ENCODE measurements at places on chromosomes 4 and X.

DNA sequence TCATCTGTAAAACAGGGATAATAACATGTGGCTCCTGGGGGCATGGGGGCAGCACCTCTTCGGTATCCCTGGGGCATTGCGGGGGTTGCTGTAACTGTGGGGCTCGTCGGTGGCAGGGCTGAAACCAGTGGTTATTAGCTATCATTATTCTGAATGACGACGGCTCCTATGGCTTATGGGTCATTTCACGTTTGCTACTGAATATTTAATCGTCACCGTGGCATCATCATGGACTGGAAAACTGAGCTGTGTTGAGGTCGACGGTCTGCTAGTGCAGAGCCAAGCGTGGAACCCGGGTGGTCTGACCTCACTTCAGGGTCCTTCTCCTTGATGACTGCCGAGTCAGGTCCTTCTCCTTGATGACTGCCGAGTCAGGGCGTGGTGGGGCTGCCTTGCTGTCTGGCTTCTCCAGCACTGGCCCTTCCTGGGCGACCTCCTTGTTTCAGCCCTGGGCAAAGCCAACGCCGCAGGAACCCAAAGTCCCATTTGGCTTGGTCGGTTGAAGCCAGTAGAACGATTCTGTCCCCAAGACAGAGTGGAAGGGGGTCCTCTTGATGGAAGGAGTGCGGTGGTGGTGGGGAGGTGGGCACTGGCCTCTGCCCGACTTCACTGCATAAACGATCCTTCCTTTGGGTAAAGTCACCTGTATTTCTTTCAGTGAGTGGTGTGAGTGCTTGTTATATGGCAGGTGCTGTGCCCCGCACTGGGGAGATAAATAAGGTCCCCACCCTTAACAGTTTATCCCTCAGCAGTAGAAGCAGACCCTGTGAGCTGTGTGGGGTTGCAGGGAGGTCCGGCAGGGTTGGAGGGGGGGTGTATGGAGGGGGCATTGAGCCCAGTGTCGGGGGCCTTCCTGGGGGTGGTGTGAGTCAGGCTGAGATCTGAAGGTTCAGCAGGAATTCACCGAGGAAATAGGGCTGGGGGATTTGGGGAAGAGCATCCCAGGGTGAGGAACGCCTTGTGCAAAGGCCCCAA lies 40.8 kb downstream of the PSAPL1 start:
- DNase-seq, result no peak

GRCh38 chr4:170090352-170091052 lies 746 bp upstream of the AADAT start:
- no peak for DNase-seq

DNA sequence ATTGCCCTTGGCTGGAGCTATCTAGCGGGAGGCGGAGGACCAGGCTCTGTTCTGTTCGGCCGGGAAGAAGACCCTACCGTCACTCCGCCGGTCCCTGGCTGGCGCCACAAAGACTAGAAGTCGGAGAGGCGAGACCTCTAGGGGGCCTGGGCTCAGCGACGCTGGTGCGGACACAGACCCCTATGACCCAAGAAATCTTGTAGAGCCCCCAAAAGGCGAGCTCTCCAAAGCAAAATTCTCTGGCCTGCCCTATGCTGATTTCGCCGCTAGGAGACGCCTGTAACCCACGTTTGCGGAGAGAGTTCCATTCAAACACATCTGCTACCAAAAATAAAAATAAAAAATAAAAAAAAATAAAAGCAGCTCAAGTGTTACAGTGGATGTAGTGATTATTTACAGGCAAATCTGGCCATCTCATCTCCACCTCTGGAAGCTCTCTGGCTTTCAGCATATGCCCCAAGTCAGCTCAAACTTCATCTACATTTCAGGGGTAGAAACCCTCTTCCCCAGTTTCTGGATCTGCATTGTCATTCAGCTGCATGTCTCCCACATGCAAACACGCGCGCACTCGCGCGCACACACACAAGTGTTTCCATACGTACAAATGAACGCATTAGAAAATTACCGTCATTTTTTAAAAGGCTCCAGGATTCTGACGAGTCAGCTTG lies 2.4 kb upstream of the PCDH10 start:
- DNase-seq, result peak; percentile 45

DNA sequence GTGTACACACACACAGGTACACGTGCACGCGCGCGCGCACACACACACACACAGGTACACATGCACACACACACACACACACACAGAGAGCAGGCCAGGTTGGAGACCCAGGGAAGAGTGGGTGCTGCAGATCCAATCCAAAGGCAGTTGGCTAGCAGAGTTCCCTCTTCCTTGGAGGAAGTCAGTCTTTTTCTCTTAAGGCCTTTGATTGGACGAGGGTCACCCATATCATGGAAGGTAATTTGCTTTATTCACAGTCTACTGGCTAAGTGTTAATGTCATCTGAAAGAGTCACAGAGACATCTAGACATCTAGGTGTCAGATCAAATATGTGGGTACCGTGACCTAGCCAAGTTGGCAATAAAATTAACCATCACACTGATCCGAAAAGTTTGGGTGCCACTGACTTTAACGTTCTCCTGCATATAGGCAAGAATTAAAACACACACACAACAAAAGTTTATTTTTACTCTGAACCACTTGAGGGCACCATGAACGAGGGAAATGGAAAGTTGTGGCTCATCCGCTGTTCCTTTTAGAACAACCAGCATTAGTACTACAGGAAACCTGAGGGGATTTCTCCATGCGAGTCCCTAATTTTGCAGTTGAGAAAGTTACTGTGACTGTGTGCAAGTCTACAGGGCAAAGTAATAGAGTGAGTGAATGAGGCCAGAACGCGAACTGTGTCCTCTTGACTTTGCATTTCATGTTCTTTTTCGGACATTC lies 66.0 kb upstream of the STOX2 start:
- no peak for DNase-seq

- DNase-seq, result no peak
Measured at GRCh38 chr4:58644549-58644948, 1534.4 kb upstream of the IGFBP7 start.

DNA sequence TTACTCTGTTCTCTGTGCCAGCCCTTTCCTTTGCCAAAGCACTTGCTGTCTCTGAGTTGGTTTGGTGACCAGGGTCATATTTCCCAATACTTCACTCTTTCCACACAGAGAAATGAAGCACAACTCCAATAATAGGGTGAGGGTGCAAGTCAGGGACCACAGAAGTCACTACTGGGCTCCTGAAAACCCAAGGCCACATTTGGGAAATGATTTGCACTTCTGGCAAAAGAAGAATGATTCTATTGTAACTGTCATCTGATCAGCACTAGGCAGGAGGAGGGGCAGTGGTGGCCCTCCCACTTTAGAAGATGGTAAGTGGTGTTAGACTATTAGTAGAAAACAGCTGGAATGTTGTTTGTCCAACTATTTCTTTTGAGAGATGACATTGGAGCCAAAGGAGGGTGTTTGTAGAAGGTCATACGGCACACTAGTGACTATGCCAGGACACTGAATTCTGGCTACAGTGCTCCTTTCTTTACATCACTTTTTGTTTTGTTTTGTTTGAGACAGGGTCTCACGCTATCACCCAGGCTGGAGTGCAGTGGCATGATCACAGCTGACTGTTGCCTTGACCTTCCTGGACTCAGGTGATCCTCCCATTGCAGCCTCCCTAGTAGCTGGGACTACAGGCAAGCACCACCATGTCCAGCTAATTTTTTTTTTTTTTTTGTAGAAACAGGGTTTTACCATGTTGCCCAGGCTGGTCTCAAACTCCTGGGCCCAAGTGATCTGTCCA lies 10.8 kb upstream of the HADH start:
- no peak for DNase-seq

DNA sequence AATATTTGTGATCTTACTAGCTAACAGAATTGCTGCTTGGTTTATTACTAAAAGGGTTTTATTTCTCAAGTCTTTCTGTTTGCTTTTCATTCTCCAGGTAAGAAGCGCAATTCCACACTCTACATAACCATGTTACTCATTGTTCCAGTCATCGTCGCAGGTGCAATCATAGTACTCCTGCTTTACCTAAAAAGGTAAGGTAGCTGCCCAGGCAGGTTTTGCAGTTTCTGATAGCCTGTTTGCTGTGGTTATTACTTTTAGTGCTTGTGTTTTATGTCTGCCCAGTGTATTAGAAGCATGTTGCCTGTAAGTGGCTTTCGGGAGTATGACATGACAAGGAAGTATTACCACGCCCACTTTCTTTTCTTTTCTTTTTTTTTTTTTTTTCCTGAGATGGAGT lies 46.4 kb downstream of the IL13RA1 start:
- DNase-seq, result no peak

DNA sequence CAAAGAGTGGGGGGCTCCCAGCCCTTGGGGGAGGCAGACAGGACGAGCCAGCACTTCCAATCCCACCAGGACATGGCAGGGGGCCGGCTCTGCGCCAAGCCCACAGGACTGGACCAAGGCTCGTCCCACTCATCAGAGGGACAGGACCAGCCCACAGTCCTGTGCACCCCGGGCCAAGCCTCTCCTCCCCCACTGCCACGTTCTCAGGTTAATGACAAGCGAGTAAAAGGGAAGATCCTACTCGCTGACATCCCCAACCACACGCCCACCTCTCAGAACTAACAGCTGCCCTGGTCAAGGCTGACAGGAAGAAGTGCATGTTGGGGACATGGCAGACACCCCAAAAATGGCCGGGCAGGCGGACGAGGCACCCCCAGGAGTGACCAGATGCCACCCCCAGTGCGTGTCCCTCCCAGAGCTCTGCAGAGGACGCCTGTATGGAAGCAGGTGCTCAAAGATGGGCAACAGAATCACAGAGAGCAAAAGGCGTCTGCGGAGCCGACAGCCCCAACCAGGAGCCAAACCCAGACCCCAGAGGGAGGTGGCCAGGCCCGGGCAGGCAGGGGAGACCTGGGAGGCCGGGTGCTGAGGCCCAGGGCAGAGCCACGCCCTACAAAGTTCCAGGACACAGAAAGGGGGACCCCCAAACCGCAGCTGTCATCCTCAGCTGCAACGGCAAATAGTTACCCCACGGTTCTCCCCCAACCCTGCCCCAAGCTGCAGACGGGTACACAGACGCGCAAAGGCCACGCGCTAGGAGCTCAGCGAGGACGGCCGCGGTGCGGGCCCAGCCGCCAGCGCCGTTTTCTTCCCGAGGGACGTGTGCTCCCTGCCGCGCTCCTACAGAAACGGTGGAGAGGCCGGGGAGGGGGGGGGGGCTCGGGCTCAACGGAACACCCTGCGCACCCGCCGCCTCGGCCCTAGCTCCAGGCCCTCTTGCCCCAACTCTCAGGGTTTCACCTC lies 1.7 kb downstream of the CTBP1 start:
- DNase-seq, result no peak

Measured in HEK293T (cell line).